ENCODE measurements at places on chromosomes 6 and 20.

GRCh38 chr6:27478141-27478705, 5.3 kb upstream of the ZNF184 start:
- no peak for DNase-seq

GRCh38 chr6:117267766-117268534, 2.6 kb downstream of the VGLL2 start:
- no peak for DNase-seq

GRCh38 chr6:56550301-56550700, 92.4 kb downstream of the DST start:
- peak; percentile 0 for DNase-seq

- no peak for DNase-seq
Measured at GRCh38 chr6:36803482-36803881, 35.8 kb downstream of the CPNE5 start.

DNA sequence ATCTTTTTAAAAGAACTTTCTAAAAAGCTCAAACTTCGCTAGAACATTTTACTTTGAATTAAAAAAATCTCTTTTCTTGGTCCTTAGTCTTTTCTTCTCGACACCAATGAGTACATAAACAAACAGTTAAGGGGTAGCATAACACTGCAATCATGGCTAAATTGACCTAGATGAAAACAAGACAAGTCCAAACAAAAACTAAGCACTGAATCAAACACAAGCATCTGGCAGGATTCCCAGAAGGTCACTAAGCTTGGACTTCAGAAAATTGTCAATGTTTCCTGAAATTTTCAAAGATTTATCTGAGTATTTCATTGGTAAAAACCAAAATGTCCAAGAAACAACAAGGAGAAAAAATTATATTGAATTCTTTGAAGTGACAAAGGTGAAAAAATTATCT, 5.0 kb downstream of the COL21A1 start:
- DNase-seq = no peak

- DNase-seq = no peak
Measured at GRCh38 chr6:158519300-158519699, 40.6 kb upstream of the TMEM181 start.

GRCh38 chr20:56995635-56996075, 270.8 kb downstream of the BMP7 start:
- DNase-seq = no peak

- no peak for DNase-seq
Measured at GRCh38 chr6:169341706-169342105, 88.1 kb upstream of the THBS2 start.

- DNase-seq = no peak
Measured at GRCh38 chr6:34866509-34866908, 21.3 kb downstream of the TAF11 start.

GRCh38 chr6:107639511-107639910, 149.6 kb downstream of the SOBP start:
- no peak for DNase-seq

- no peak for DNase-seq
Measured at GRCh38 chr6:39797751-39798150, 5.6 kb downstream of the DAAM2 start.

DNA sequence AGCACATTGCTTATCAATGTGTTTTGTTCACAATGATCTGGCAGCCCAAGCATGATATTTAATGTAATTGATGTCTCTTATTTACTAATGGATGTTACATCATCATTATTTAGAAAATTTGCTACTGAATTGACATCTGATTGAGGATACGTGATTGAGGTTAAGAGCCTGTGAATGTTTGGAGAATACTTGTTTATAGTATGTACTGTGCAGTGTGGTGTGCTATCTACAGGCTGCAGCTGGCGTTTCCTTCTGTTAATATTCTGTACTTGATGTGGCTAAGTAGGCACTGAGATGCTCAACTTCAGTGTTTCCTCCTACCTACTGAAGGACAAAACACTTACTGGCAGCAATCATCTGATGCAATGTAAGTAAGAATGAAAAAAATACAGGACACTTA, 709.6 kb upstream of the FLRT3 start:
- DNase-seq = no peak

DNA sequence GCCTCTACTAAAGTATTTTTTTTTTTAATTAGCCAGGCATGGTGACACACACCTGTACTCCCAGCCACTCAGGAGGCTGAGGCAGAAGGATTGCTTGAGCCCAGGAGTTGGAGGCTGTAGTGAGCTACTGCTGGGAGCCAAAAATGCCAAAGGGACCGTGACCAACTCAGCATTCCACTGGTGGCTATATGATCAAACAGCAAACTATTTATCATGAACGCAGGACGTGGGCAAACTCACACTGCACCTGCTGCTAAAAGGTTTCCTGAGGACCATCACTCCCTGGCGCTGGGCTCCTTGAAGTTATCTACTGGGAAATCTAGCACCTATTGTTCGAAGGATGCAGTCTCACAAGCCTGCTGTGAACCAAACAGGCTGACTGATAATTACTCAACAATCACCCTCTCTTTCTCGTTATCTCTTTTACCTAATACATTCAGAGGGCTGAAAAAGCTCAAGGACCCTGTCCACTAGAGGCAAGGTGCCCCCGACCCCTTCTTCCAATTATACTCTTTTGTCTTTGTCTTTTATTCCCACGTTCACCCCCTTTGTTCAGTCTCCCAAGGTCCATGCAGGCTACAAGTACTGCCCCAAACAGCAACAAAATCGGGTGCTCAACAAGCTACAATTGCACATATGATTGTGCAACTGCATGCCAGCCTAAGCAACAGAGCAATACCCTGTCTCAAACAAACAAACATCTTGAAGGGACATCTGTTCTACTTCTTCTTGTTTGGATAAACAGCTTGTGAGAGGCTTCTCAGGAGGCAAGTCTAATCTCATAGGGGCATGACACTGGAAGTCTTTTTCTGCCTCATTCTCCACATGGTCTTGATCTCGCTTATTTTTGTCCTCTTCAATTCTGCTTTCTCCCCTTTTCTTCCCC, 47.7 kb upstream of the PLN start:
- DNase-seq = no peak
